Urinary bladder (tissue), 4 donors: ENCODE measurements at places on chromosomes 12 and 14. TPM values are rescaled to one million over a fixed set of nuclear protein-coding genes. Genes with fewer than 3 reads are reported as not detected.

GRCh38 chr12:55025508-55025907 is 5.7 kb downstream of the NEUROD4 start:
- DNase-seq, result no peak

GRCh38 chr14:34164162-34164864 is 213.4 kb upstream of the EGLN3 start:
- no peak for DNase-seq

- no peak for DNase-seq
Measured at GRCh38 chr12:3294481-3294911, 196.5 kb upstream of the PRMT8 start.

KDM5A gene
- 69.5 TPM for total RNA-seq
